A172 (cell line): ENCODE measurements at places on chromosomes 4 and X.
A peak's percentile ranks its signal among the peaks of the same experiment; 100 is the strongest.

DNA sequence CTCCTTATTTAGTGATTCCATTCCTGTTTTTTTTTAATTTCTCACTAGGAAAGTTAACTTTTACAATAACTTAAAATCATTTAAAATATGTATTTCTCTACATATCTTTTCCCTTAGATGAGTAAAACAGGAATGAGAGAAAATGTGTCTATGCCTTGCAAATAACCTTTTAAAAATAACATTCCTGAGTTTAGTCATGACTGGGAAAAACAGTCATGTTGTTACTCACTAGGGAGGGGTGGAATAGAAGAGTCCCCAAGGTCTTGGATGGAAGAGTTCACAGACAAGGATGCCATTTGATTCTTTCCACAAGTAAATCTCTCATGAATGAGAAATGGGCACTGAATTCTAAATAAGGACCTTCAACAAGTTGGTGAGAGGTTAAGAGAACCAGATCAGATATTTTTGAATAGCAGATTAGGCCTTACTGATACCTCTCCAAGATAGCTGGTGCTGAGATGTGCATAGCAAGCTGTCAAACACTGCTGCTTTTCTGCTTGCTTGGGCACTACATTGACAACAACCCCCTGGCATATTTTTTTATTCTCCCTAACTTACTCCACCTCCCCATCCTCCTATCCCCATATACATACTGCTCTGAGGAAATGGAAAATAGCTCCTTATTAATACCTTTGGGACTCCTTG lies 25.1 kb downstream of the UGDH start:
- peak; percentile 45 for DNase-seq

GRCh38 chrX:110143454-110144210 lies 140.7 kb downstream of the TMEM164 start:
- no peak for DNase-seq

- DNase-seq, result no peak
Observed at GRCh38 chrX:48667509-48667908, 16.1 kb upstream of the WAS start.

GRCh38 chrX:42485601-42486000 lies 292.4 kb downstream of the PPP1R2C start:
- DNase-seq, result no peak

DNA sequence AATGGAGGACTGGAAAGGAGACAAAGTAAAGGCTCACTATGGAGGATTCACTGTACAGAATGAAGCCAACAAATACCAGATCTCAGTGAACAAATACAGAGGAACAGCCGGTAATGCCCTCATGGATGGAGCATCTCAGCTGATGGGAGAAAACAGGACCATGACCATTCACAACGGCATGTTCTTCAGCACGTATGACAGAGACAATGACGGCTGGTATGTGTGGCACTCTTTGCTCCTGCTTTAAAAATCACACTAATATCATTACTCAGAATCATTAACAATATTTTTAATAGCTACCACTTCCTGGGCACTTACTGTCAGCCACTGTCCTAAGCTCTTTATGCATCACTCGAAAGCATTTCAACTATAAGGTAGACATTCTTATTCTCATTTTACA lies 6.8 kb downstream of the FGB start:
- no peak for DNase-seq

DNA sequence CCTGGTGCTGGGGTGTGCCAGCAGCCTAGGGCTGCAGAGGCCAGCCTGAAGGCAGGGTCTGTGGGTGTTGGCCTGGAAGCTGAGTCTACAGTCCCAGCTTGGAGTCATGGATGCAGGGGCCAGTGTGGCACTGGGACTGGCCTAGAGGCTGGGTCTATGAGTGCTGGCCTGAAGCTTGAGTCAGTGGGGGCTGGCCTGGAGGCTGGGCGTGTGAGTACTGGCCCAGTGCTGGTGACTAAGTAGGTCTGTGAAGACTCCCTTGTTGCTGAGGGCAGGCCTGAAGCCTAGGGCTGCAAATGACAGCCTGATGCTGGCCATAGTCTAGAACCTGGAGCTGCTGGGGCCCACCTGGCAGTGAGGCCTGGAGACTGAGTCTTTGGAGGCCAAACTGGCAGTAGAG lies 31.3 kb upstream of the ALG13 start:
- no peak for DNase-seq

- no peak for DNase-seq
Observed at GRCh38 chr4:135186002-135186401, 984.4 kb upstream of the PABPC4L start.

- DNase-seq, result no peak
Observed at GRCh38 chrX:16177260-16177659, 10.0 kb downstream of the MAGEB17 start.

GRCh38 chr4:3599951-3600350 lies 67.7 kb upstream of the LRPAP1 start:
- DNase-seq, result no peak

GRCh38 chr4:13986548-13986947 lies 359.0 kb upstream of the BOD1L1 start:
- DNase-seq, result no peak

GRCh38 chrX:23959781-23960180 lies 52.0 kb downstream of the CXorf58 start:
- DNase-seq, result no peak

DNA sequence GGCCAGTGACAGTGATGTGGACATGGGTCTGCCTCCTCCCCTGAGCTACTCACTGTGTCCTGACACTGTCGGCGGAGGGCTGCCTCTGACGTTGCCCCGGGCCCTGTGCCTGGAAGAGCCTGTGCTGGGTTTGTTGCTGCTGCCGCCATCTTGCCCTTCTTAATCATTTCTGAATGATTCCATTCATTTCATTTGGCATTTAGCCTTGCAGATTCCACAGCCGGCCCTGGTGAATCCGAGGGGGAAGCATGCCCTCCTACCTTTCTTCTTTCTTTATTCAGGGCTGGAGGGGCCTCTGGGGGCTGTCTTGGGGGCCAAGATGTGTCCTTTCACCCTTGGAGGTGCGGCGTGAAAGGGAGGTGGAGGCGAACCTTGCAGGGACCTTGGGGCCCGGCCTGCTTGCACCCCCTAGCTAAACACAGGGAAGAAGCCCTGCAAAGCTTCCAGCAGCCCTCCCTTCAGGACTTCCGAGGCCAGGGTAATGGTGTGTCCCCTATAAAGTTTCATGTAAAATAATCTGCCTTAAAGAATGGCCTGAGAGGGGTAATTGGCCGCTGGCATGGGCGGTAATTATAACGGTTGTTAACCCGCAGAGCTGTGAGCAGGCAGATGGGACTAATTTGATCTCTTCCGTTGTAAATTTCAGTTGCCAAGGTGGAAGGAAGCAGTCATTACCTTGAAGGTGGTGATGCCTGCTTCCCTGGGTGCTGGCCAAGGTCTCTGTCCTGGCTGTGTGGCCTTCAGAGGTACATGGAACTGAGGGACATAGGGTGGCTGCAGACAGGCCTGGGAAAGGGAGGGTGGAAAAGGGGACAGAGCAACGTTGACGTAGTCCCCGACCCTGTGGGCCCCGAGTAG lies 92.3 kb downstream of the PSAPL1 start:
- DNase-seq, result no peak

- DNase-seq, result peak; percentile 82
Observed at GRCh38 chr4:54165438-54165837, 63.7 kb upstream of the PDGFRA start.

DNA sequence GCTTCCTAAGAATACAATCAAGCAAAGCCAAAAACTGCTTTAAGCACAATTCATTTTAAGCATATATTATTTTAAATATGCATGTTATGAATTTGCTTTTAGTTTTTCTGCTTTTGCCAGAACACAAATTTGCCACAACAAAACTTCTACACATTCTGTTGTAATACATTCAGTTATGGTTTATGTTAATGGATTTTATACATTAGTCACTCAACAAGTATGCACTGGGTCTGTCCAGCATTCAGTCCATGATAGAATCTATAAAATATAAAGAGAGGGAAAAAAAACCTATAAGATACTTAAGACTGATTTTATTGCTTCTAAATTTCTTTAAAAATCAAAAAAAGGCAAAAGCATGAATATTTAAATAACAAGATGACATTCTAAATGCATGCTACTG lies 22.2 kb downstream of the IQCM start:
- DNase-seq, result no peak

GRCh38 chr4:55442541-55442940 lies 46.8 kb downstream of the TMEM165 start:
- no peak for DNase-seq

- DNase-seq, result no peak
Observed at GRCh38 chr4:59068722-59069418, 1958.7 kb upstream of the IGFBP7 start.
